ENCODE measurements at places on chromosomes 4 and X. TPM values are rescaled to one million over a fixed set of nuclear protein-coding genes. Genes with fewer than 3 reads are reported as not detected.

Gene TBC1D14
- polyA plus RNA-seq, result 56.0 TPM

Gene GAGE12J
- not detected for polyA plus RNA-seq

Gene PLP1
- polyA plus RNA-seq, result 1,325 TPM

Gene MAGEA4
- not detected for polyA plus RNA-seq

Gene TLL1
- polyA plus RNA-seq, result 0.29 TPM

Gene NDNF
- polyA plus RNA-seq, result 0.42 TPM

Gene SPANXN4
- not detected for polyA plus RNA-seq

Gene KIT
- polyA plus RNA-seq, result 28.2 TPM

Gene PNMA3
- polyA plus RNA-seq, result 16.7 TPM

Gene MAGEA8
- not detected for polyA plus RNA-seq

Gene TMEM271
- 2.1 TPM for polyA plus RNA-seq

Gene CABS1
- not detected for polyA plus RNA-seq

Gene CLDN34
- polyA plus RNA-seq, result not detected

Gene UGT2B7
- polyA plus RNA-seq, result not detected

Gene USO1
- 14.5 TPM for polyA plus RNA-seq

Gene GPM6B
- 228 TPM for polyA plus RNA-seq

Measured in brain (organoid and tissue), 16 donors.